ENCODE measurements at places on chromosomes 1 and 21.

- DNase-seq = peak; percentile 35
Measured at GRCh38 chr21:16079830-16080229, 350.0 kb downstream of the USP25 start.

GRCh38 chr1:159755451-159756007 is 25.2 kb upstream of the DUSP23 start:
- no peak for DNase-seq

GRCh38 chr1:234755449-234755863 is 145.5 kb upstream of the IRF2BP2 start:
- peak; percentile 87 for DNase-seq

DNA sequence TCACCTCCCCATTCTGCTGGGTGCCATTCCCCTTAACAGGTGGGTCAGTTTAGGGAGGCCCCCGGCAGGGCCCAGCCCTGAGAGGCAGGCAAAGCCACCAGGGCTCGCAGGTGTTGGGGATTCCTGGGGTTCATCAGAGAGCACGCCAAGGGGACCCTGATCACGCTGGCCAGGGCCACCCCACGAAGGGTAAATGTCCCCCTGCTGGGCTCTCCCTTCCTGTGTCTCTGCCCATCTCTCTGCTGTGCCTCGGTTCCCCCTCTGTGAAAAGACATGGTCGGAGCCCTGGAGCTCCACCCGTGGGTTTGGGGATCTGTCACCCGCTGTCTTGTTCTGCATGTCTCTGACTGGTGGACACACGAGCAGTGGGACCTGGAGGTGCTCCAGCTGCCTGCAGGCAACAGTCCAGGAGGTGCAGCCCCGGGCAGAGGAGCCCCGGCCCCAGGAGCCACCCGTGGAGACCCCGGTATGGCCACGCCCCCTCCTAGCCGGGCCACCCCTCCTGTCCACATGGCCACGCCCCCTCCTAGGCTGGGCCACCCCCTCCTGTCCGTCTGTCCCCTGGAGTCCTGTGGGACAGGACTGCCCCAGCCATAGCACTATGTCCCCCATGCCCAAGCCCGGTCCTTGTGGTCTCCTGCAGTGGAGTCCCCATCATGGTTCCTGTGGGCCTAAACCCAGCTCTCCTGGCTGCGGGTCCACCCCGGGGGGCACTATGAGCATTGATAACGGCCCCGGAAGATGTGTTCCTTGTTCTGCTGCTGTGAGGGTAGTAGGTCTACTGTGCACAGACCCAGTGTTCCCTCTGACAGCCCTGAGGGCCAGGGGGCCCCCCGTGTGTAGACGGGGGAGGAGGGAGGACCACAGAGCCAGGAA is 6.5 kb downstream of the AIRE start:
- DNase-seq = no peak

DNA sequence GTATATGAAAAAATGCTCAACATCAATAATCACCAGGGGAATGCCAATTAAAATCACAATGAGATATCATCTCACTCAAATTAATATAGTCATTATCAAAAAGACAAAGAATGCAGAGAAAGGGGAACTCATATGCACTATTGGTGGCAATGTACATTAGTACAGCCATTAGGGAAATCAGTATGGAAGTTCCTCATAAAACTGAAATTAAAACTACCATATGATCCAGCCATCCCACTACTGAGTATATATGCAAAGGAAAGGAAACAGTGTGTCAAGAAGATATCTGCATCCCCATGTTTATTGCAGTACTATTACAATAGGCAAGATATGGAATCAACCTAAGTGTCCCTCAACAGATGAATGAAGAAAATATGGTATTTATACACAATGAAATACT is 32.1 kb upstream of the TEKT2 start:
- no peak for DNase-seq

Data from pons (tissue), 1 donor.